Heart left ventricle (tissue), 16 donors: ENCODE measurements at places on chromosomes 7 and 10.

- H3K4me1 ChIP-seq, result no peaks in the 10 kb centered on the region
- H3K27ac ChIP-seq, result no peak overlapping the region
- H3K4me3 ChIP-seq, result no peak overlapping the region
These were observed 88.6 kb downstream of the RNLS start for GRCh38 chr10:88494537-88494936.

GRCh38 chr7:26619348-26619984 is 244.9 kb downstream of the SKAP2 start:
- H3K36me3 ChIP-seq, result no peaks in the 10 kb centered on the region
- no peak for DNase-seq
- H3K27ac ChIP-seq, result no peak overlapping the region

DNA sequence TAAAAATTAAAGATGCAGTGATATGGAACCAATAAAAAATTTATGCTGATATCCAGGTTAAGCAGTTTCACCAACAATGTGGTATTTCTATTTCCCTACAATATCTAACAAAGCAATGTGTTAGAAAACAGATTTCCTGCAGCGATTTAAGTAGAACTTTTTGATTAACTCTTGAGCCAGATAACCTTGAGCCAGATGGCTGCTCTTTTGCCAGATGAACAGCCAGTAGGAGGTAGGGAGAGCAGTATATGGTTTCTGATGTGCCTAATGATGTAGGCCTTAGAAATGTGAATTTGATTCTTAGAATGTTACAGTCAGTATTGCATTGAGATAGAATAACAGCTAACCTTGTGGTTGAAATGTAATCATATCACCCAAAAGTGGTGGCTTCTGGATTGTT is 31.1 kb downstream of the STAMBPL1 start:
- no peak for DNase-seq
- H3K4me3 ChIP-seq, result no peak overlapping the region
- H3K4me1 ChIP-seq, result no peaks in the 10 kb centered on the region
- no peaks in the 10 kb centered on the region for H3K27me3 ChIP-seq
- no peaks in the 10 kb centered on the region for H3K36me3 ChIP-seq

DNA sequence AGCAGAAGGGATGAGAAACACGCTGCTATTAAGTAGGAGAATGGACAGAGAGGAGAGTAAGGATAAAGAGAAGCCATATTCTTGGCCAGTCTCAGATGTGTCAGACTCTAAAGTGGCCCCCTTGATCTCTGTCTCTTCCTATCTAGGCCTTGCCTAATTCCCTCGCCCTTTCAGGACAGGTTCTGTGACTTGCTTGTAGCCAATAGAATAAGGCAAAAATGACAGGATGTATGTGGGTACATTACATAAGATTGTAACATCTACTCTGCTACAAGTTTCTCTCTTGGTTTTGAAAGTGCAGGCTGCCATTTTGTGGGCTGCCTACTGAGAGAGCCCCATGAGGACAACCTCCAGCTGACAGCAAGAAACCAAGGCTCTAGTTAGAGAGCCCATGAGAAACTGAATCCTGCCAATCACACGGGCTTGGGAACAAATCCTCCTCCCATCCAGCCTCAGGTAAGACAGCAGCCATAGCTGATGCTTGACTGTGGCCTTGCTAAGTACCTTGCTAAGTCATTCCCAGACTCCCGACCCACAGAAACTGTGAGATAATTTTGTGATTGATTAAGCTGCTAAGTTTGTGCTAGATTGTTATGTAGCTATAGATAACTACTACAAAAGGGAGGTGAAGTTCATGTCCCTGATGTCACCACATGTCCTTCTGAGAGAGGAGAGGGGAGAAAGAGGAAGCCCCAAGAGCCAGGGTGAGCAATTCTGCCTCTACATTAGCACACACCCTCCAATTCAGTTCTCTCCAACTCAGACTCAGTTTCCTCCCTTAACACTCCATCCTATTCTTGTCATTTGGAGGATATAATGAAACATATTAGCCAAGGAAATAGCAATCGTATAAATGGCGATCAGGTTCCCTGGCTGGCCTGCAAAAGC is 185.5 kb downstream of the SGMS1 start:
- DNase-seq, result no peak
- no peaks in the 10 kb centered on the region for H3K27me3 ChIP-seq
- H3K27ac ChIP-seq, result no peak overlapping the region
- H3K4me1 ChIP-seq, result no peaks in the 10 kb centered on the region
